Spinal cord (tissue), 10 donors: ENCODE measurements at places on chromosomes 2 and 18. TPM values are rescaled to one million over a fixed set of nuclear protein-coding genes. Genes with fewer than 3 reads are reported as not detected.
A peak's percentile ranks its signal among the peaks of the same experiment; 100 is the strongest.

GRCh38 chr2:59167514-59167913, 926.4 kb upstream of the FANCL start:
- H3K27me3 ChIP-seq = no peaks in the 10 kb centered on the region
- H3K27ac ChIP-seq = no peak overlapping the region
- H3K36me3 ChIP-seq = no peaks in the 10 kb centered on the region
- no peak overlapping the region for H3K4me3 ChIP-seq
- H3K4me1 ChIP-seq = no peaks in the 10 kb centered on the region
- no peak for DNase-seq

- peak; percentile 70 for DNase-seq
- no peaks in the 10 kb centered on the region for H3K27me3 ChIP-seq
- H3K4me3 ChIP-seq = no peak overlapping the region
- H3K4me1 ChIP-seq = peaks cover 3% of the 10 kb centered on the region
- H3K36me3 ChIP-seq = peaks cover 3% of the 10 kb centered on the region
Measured at GRCh38 chr2:237721458-237721857, 77.1 kb upstream of the RBM44 start.

GRCh38 chr2:226608451-226608850, 191.2 kb downstream of the IRS1 start:
- H3K4me1 ChIP-seq = no peaks in the 10 kb centered on the region
- no peaks in the 10 kb centered on the region for H3K36me3 ChIP-seq
- no peaks in the 10 kb centered on the region for H3K27me3 ChIP-seq
- no peak overlapping the region for H3K27ac ChIP-seq
- no peak for DNase-seq
- no peak overlapping the region for H3K4me3 ChIP-seq

Gene ESPNL
- polyA plus RNA-seq = 0.90 TPM

GRCh38 chr18:55422456-55423180, 165.4 kb downstream of the TCF4 start:
- H3K4me1 ChIP-seq = peaks cover 10% of the 10 kb centered on the region
- no peaks in the 10 kb centered on the region for H3K27me3 ChIP-seq
- peak overlapping the region; percentile 34 for H3K4me3 ChIP-seq
- H3K36me3 ChIP-seq = no peaks in the 10 kb centered on the region

DNA sequence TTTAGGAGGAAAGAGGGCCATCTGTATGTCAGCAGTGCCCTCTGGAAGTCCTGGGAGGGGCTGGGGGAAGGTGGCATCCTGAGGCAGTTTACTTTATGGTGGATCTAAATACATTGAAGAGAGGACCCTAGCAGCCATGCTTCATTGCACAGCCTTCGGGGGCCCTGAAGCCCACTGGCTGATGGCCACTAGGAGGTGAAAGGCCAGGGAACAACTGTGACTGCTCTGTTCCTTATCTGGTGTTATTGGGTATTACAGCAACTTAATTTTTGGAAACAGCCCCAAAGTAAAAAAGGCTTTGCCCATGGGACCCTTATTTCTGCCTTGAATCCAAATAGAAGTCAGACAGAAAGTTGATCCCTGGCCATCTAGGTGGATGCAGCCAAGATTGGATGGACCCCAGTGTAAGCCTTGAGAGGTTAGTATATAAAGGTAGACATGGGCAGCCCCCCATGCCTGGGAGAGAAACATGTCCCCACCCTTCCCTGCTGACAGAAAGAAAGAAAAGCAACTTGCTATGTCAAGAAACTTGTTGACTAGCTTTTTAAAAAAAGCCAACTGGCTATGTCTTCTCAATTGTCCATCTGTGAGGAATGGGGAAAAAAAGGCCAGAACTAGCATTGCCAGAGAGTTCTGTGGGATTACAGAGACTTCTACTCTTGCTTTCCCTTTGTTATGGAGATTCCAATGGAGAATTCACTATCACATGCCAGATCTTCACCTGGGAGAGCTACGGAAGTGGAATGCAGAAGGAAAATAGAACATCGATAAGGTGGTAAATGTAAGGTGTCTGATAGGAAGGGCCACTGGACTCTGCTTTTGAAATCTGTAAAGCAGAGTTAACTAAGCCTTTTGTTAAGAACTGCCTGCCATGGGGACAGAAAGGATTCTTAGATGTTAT, 58.6 kb upstream of the OSR1 start:
- H3K4me1 ChIP-seq = no peaks in the 10 kb centered on the region
- no peaks in the 10 kb centered on the region for H3K36me3 ChIP-seq
- no peaks in the 10 kb centered on the region for H3K27me3 ChIP-seq
- no peak for DNase-seq

DNA sequence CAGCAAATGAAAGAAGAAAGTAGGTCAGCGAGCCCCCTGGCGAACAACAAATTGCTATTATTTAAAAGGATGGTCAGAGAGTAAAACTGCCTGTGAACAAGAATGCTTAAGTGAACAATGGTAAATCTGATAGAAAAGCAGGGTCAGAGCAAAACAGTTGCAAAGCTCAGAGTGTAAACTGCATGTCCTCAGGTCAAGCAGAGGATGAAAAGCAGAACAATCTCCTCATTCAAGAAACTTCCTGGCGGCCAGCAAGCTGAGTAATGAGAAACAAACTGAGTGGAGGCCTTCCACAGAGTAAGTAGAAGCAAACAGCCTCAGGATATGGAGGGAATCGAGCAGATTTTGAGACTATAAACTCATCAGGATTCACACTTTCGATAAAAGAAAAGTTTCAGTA, 117.9 kb downstream of the PPP1R1C start:
- no peaks in the 10 kb centered on the region for H3K27me3 ChIP-seq
- H3K27ac ChIP-seq = peak overlapping the region; percentile 9
- H3K4me1 ChIP-seq = no peaks in the 10 kb centered on the region
- DNase-seq = peak; percentile 46

GRCh38 chr2:69612200-69612599, 31.3 kb downstream of the AAK1 start:
- H3K4me1 ChIP-seq = no peaks in the 10 kb centered on the region
- DNase-seq = no peak
- H3K27ac ChIP-seq = no peak overlapping the region
- no peaks in the 10 kb centered on the region for H3K36me3 ChIP-seq
- H3K27me3 ChIP-seq = no peaks in the 10 kb centered on the region

DNA sequence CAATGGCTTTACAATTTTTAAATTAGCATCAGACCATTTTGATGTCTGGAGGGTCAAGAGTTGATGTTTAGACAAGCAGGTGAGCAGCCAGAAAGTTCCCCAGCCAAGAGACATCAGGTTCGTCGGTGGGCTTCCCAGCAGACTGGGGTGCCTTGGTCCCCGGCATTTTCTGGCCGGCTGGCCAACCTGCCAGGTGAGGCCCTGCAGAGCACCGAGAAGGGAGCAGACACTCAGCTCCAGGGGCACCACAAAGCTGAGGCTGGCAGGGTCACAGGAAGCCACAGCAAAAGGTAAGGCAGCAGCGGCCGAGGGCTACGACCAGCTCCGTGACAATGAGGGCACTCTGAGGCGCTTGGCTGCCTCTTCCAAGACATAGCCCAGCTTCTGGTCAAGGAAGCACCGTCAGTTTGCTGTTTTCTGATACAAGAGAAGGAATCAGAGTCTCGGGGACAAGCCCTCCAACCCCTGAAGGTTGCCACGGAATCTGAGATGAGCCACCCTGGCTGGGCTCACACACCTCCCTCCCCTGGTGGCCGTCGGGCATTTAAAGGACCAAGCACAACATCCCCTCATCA, 229.0 kb downstream of the MGAT5 start:
- no peak for DNase-seq
- no peaks in the 10 kb centered on the region for H3K27me3 ChIP-seq
- no peaks in the 10 kb centered on the region for H3K36me3 ChIP-seq
- no peak overlapping the region for H3K4me3 ChIP-seq
- no peaks in the 10 kb centered on the region for H3K4me1 ChIP-seq
- H3K27ac ChIP-seq = no peak overlapping the region

- no peaks in the 10 kb centered on the region for H3K36me3 ChIP-seq
- no peak for DNase-seq
- no peak overlapping the region for H3K4me3 ChIP-seq
Measured at GRCh38 chr18:14922031-14922430, 174.1 kb downstream of the ANKRD30B start.

Gene EMX1
- polyA plus RNA-seq = 0.43 TPM

- no peaks in the 10 kb centered on the region for H3K4me1 ChIP-seq
- no peak overlapping the region for H3K27ac ChIP-seq
- H3K36me3 ChIP-seq = no peaks in the 10 kb centered on the region
- H3K27me3 ChIP-seq = no peaks in the 10 kb centered on the region
- no peak for DNase-seq
Measured at GRCh38 chr2:116094196-116094595, 1651.8 kb downstream of the DPP10 start.

Gene DLGAP1
- polyA plus RNA-seq = 30.7 TPM

GRCh38 chr2:17600556-17601204, 60.2 kb downstream of the VSNL1 start:
- H3K36me3 ChIP-seq = no peaks in the 10 kb centered on the region
- H3K27ac ChIP-seq = no peak overlapping the region
- no peak for DNase-seq
- H3K4me3 ChIP-seq = no peak overlapping the region
- no peaks in the 10 kb centered on the region for H3K4me1 ChIP-seq

DNA sequence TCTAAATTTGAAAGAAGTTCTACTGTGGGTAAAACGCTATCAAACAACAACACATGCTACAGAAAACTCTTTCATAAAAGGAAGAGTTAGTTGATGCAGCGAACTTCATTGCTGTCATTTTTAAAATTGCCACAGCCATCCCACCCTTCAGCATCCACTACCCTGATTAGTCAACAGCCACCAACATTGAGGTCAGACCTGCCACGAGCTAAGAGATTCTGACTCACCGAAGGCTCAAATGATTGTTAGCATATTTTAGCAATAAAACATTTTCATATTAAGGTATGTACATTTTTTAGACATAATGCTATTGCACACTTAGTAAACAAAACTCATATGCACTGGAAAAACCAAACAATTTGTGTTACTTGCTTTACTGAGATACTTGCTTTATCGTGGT, 347.1 kb downstream of the CLIP4 start:
- no peak for DNase-seq
- H3K27me3 ChIP-seq = peaks cover 2% of the 10 kb centered on the region
- no peaks in the 10 kb centered on the region for H3K36me3 ChIP-seq
- no peak overlapping the region for H3K4me3 ChIP-seq
- no peaks in the 10 kb centered on the region for H3K4me1 ChIP-seq

Gene FAM237A
- 0.36 TPM for polyA plus RNA-seq

Gene IL36G
- polyA plus RNA-seq = 0.18 TPM

DNA sequence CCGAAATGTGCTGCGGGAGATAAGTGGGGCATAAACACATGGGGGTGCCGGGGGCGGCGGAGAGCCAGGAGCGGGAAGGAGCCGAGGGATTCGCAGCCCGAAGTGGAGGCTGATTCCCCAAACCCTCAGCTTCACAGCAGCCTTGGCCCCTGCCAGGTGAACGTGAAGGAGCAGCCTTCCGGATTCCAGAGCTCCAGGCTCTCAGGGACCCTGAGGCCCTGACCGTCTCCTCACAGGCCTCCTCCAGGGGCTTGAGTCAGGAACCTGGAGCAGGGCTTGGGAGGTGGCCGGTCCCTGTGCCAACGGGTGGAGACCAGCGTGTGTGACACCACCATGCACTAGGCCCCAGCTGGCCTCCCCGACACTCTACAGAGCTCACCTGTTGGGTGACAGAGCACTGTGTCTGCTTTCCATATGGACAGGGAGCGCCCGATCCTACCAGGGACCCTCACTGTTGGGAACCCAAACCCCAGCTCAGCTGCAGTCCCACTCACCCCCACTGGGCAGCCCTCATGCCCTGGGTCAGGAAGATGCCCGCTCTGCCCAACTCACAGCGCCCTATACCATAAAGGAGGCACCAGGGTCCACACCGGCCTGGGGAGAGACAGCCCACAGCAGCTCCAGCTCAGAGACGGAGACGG, 117.6 kb upstream of the OTOS start:
- H3K27ac ChIP-seq = no peak overlapping the region
- DNase-seq = no peak
- H3K4me3 ChIP-seq = no peak overlapping the region
- H3K36me3 ChIP-seq = no peaks in the 10 kb centered on the region
- H3K27me3 ChIP-seq = no peaks in the 10 kb centered on the region

Gene ARHGEF4
- polyA plus RNA-seq = 203 TPM

DNA sequence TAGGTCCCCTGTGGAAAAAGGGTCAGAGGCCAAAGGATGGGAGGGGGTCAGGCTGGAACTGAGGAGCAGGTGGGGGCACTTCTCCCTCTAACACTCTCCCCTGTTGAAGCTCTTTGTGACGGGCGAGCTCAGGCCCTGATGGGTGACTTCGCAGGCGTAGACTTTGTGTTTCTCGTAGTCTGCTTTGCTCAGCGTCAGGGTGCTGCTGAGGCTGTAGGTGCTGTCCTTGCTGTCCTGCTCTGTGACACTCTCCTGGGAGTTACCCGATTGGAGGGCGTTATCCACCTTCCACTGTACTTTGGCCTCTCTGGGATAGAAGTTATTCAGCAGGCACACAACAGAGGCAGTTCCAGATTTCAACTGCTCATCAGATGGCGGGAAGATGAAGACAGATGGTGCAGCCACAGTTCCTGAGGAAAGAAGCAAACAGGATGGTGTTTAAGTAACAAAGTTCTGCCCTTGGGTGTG, 165.8 kb downstream of the RPIA start:
- H3K27ac ChIP-seq = no peak overlapping the region
- H3K4me1 ChIP-seq = no peaks in the 10 kb centered on the region
- H3K27me3 ChIP-seq = no peaks in the 10 kb centered on the region
- no peaks in the 10 kb centered on the region for H3K36me3 ChIP-seq
- DNase-seq = no peak
- no peak overlapping the region for H3K4me3 ChIP-seq

GRCh38 chr2:53397085-53397484, 370.5 kb upstream of the CHAC2 start:
- no peaks in the 10 kb centered on the region for H3K36me3 ChIP-seq
- H3K4me3 ChIP-seq = no peak overlapping the region
- DNase-seq = no peak
- H3K27me3 ChIP-seq = no peaks in the 10 kb centered on the region
- no peaks in the 10 kb centered on the region for H3K4me1 ChIP-seq

Gene STPG4
- 0.35 TPM for polyA plus RNA-seq

DNA sequence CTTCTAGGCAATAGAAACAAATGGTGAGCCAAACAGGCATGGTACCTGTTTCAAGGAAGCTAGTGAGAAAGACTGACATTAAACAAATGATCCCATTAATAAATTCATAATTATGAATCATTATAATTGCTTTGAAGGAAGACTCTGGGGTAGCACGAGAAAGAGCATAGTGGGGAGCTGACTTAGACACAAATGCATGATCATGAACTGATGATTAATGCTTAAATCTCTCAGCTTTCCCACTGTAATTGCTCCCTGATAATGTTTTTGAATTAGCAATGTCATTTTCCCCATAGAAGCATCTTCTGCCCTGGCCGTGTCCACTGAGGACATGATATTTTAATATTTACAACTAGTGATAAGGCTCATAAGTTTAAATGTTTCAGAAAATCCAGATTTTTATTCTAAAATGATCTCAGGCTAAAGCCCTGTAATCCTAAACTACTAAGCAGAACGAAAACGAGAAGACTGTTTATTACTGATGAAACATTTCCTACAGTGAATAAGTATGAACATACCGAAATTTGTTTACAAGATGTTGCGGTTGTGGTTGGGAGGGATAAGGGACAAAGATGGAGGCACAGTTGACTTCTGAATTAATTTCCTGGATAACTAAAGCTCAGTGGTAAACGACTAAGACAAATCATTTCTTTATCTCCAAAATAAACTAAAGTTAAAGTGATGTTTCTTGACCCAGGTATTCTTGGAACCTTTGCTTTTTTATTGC, 47.3 kb upstream of the TACR1 start:
- no peak for DNase-seq
- no peaks in the 10 kb centered on the region for H3K4me1 ChIP-seq
- H3K27ac ChIP-seq = no peak overlapping the region

Gene DYSF
- 6.8 TPM for polyA plus RNA-seq
